ELR (cell line): ENCODE measurements at places on chromosomes 2 and 18.

DNA sequence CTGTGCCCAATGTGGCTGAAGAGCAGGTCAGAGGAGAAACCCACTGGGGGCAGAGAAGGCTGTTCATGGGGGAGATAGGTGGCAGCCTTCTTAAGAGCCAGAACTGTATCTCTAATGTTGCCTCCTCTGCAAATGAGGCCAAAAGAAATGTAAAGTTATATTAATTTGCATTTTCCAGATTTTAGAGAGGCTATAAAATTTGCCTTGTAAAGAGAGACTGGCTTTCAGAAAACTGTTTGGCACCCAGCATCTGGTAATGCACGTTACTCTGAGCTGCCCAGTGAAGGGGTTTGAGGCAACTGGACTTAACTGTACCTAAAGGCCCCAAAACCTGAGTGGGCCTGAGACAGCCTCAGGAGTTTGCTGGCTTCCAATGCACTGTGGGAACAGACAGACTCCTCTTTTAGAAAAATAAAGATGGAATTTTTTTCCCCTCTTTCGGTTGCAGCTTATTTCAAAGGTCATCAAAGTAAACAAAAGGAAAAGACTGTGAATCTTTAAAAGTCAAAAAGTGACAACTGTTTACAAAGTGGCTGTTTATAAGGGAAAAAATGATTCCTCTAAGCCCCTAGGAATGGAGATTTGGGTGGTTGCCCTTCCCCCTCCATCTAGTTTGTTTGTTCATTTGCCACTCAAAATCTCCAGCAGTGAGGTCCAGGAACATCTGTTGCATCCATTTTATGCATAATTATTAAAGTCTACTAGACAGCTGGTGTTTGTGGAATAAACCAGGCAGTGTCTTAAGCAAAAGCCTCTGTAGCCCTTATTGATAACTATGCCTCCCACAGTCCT lies 132.2 kb upstream of the ZFP36L2 start:
- DNase-seq = no peak

DNA sequence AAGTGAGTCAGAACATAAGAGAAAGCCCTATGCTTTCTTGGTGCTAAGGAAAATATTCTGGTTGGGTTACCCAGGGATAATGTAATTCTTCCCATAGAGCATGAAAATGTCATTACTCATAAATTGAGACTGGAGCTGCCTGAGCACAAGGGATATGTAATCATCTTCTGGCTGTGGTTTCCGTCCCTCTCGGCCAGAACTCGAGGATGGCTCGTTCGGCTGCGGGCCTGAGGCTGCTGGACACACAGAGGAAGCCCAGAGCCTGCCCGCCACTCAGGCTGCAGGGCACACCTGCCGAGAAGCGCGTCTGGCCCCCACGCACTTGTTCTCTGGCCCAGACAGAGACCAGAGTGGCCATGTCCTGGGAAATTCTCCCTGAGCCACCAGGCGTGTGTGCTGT lies 104.9 kb downstream of the ASAP2 start:
- DNase-seq = peak; percentile 93

GRCh38 chr2:141271346-141271745 lies 859.5 kb downstream of the LRP1B start:
- DNase-seq = peak; percentile 30

DNA sequence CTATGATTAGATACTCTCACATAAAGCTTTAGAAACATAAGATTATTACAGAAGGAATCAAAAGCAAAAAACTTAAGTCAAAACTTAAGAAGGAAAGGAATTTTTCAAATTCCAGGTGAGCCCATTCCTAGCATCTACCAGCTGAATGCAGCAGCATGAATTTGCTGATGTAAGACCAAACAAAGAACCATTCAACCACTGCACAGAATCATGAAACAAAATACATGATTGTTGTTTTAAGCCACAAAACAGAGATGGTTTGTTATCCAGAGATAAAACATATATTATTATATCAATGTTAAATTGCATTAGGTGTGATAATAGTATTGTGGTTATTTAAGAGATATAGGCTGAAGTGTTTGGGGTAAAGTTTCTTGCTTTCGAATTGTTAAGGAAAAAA lies 29.0 kb downstream of the PIGN start:
- DNase-seq = no peak

- DNase-seq = no peak
These were observed 15.2 kb upstream of the NOSTRIN start for GRCh38 chr2:168787098-168787781.

GRCh38 chr2:29246383-29247300 lies 131.4 kb downstream of the CLIP4 start:
- no peak for DNase-seq

- no peak for DNase-seq
These were observed 9.9 kb downstream of the GRP start for GRCh38 chr18:59229701-59230443.

GRCh38 chr18:470661-471501 lies 29.6 kb downstream of the COLEC12 start:
- peak; percentile 72 for DNase-seq

DNA sequence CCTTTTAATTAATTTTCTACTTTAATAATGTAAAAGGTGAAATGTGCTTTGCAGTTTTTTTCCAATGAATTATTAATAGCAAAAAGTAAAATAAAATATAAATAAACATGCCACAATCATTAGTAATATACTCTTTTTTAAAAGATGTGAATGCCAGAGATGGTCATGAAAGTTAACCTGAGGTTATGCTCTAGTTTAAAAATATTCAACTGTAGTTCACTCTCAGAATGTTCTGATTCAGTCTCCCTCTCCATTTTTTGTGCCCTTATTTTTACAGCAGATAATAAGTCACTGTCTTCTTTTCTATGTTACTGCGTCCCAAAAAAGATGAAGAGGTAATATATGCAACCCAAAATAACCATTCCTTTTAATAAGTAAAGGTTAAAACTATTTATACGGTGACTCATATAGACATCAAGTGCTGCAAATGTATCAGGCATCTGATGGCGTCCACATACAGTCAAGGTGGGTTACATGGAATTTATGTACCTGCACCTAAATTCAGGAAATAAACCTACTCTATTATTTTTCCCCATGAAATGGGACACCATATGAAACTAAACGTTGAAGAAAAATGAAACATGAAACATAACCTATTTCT lies 153.6 kb upstream of the ZNF804A start:
- DNase-seq = no peak

- DNase-seq = peak; percentile 68
These were observed 37.7 kb upstream of the TBC1D8 start for GRCh38 chr2:101188683-101189405.
